ENCODE measurements at places on chromosomes 5 and 9. TPM values are rescaled to one million over a fixed set of nuclear protein-coding genes. Genes with fewer than 3 reads are reported as not detected.

The ABLIM3 gene
- 57.9 TPM for total RNA-seq

The ADAMTS6 gene
- total RNA-seq: 27.2 TPM

The SVEP1 gene
- 0.05 TPM for total RNA-seq

The NTNG2 gene
- total RNA-seq: 0.58 TPM

The MCC gene
- total RNA-seq: 30.2 TPM

The SPATA9 gene
- not detected for total RNA-seq

The SPACA9 gene
- total RNA-seq: 3.2 TPM

The ECM2 gene
- total RNA-seq: not detected

DNA sequence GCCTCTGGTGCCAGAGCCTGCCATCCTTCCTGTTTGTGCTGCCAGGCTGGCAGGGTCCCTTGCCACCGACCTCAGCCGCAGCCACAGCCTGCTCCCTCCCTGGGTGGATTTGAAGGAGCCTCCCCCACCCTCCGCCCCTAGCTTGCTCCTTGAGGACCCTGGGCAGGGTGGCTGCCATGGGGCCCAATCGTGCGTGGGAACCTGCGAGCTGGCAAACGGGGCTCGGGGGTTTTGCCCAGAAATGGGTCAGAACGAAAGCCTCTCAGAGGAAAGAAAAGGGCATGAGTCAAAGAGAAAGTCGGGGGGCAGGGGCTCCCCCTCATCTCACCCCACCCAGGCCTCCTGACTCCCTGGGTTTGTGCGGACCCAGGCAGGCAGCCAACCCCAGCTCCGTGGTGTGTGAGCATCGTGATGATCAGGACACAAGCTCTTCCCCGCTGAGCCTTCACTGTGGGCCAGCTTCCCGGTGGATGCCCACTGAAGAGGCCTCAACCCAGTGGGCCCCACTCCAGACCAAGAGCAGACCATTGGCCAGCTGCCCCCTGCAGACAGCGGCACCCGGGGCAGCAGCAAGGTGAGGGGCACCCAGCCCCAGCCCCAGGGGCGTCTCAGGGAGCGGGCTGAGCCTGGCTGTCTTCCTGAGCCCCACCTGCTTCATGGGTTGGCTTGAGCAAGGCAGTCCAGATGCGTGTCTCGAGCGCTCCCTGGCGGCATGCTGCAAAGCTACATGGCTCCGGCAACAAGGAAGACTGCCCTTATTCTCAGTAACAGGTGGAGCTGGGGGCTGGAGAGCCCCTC, 3.0 kb upstream of the FUT7 start:
- DNase-seq: no peak

GRCh38 chr9:25308549-25308948, 369.7 kb downstream of the TUSC1 start:
- DNase-seq: no peak

DNA sequence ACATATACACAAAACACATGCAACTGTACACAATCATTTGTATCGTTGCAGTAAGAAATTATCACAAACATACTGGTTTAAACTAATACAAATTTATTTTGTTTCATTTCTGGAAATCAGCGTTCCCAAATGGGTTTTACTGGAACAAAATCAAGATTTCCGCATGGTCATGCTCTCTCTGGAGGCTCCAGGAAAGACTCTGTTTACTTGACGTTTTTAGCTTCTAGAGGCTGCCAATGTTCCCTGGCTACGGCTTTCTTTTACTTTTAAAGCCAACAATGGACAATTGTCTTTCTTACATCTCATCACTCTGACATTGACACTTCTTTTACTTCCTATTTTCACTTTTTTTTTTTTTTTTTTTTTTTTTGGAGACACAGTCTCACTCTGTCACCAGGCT, 793.1 kb downstream of the CDH9 start:
- DNase-seq: no peak

GRCh38 chr5:178291969-178292825, 59.6 kb upstream of the PHYKPL start:
- DNase-seq: no peak

- DNase-seq: no peak
Observed at GRCh38 chr5:125125031-125125823, 378.8 kb upstream of the ZNF608 start.

DNA sequence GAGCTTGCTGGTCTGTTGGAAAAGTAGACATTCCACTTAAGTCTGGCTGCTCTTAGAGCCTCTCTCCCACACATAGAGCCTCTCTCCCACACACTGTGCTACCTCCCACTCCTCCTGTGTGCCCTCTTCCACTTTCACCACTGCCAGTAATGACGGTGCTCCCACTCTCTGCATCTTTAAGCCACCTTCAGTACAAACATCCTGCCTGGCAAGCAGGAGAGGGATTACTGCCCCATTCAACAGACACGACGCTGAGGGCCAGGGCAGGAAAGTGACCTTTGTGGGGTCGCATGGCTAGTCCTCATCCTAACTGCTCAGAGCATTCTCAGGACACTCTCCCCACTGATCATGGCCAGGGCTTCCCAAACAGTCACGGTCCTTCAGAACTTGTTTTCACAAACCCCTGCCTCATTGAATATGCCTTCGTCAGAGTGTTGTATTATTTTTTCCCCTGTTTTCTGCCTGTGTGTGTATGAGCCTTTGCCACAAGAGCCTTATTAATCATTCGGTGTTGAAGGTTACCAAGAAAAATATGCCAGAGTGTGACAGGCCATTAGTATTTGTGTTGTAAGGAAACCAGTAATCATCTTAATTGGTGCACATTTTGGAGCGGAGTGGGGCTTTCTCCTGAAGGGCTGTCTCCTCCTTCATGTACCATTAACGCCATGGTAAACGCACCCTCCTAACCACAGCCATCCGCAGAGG, 87.1 kb upstream of the SAP30L start:
- DNase-seq: no peak

DNA sequence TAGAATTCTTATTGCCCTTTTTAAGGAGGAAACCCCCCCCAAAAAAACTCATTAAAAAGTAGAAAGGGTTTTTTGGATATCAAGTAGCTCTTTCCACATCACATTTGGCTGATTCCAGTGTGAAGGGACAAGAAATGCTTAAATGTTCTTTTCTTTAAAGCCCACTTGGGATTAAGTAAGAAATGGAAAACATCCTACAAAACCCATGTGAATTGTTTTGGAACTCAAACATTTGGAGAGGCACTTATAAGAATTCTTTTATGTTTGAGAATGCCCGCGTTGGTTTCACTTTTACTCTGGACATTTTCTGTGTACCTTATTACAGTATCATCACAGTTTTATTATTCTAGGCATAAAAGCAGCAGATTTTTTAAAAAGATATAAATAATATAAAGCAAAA, 301.1 kb upstream of the ACTBL2 start:
- no peak for DNase-seq

DNA sequence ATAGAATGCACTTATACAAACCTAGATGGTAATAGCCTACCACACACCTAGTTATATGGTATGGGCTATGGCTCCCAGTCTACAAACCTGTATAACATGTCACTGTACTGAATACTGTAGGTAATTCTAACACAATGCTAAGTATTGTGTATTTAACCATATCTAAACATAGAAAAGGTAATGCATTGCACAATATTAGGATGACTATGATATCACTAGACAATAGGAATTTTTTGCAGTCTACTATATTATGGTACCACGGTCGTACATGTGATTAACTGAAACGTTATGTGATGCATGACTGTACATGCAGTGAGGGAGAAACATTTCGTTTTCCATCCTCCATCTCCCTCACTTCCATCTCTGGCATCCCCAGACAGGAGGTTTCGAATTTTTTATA, 130.5 kb downstream of the ELAVL2 start:
- DNase-seq: no peak

DNA sequence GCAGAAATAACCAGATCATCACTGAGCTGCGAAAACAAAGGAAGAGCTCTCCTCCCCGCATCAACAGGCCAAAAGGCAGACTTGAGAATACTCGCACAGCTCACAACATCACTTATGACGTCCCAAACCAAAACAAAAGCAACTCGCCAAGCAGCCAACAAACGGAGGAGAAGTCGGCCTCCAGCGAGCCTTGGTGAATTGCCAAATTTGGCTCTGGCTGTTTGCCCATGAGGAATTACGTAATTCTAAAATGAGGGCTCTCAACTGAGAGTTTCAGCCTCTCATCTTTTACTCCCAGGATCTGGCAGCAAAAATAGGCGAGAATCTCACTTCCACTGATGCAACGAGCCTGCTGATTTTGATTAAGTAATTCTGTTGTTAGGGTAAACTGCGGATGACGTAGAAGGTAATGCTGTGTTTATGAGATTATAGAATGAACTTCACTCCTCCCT, 51.7 kb upstream of the SEMA6A start:
- no peak for DNase-seq

DNA sequence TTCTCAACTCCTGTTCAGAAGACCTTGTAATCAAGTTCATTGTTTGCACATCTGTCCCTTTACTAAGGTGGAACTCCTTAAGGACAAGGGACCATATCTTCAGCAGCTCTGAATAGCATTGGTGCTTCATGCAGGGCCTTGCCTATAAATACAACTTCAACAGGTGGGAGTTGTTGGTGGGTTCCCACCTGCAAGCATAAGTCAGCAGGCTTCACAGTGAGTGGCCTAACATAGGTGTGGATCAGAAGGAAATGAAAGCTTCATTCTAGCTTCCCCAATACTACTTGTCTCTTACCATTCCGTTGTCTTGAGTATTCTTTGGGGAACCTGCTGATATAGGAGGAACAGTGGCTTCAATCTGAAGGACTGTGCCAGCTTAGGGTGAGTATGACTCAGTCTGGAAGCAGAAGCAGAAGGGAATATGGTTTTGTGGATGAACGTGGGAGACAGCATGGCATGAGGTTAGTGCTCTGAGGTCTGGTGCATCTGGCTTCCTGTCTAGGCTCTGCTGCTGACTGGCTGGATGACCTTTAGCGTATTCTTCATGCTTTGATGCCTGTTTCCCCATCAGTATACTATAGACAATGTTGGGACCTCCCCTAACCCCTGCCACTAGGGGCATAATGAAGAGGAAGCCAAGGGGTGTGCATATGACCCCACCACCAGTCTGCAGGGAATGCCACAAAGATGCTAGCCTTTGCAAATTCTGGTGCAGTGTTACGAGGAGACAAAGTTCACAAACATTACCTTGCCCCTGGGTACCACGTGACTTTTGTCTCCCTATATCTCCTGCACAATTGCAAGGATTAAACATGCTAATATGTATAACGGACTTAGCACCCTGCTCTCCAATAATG, 192.3 kb downstream of the PALM2AKAP2 start:
- no peak for DNase-seq

DNA sequence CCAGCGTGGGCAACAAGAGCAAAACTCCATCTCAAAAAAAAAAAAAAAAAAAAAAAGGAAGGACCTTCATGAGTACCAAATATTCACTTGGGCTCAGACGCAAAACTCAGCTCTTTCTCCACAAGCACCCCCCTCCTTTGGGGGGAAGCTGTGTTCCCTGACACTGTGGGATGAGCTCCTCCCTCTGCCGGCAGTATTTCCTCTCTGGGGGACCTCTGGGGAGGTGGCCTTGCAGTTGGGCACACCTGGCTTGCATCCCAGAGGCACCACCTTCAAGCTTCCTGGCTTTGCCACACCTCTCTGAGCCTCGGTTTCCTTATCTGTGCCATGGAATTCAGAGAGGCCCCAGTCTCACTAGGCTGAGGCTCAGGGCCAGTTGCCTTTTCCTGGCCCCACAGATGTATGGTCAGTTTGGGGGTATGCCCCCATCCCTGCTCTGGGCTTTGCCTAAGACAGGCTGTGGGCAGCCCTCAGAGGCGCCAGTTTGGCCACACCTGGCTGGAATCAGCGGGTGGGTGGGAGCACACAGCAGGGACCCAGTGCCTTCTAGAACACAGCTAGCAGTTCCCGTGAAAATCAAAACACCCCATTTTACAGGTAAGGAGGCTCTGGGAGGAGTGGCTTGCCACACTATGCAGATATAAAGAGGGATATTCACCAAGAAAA, 157.5 kb upstream of the IER5L start:
- no peak for DNase-seq

DNA sequence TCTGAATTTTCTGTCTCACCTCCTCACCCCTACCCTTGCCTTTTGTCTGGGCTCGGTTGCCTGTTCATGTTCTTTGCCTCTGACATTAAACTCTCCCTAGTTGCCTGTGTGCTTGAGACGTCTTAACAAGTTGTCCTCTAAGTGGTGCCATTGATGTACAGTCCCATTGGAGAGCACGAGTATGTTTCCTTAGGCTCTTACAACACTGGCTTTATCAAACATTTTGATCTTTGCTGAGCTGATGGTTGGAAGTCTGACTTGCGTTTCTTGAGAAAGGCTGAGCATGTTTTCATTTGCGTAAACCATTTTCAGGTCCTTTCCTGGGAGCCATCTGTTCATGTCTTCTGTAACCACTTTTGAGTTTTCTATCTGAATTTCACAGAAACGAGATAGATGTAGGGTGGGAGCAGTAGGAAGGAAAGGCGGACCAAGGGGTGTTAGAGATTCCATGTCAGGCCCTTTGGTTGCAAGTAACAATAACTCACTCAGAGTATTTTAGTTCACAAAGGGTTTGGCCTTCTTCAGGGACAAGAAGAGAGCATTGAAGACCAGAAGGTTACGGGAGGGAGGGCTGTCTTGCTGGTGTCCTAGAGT, 35.4 kb downstream of the OTULIN start:
- DNase-seq: no peak

DNA sequence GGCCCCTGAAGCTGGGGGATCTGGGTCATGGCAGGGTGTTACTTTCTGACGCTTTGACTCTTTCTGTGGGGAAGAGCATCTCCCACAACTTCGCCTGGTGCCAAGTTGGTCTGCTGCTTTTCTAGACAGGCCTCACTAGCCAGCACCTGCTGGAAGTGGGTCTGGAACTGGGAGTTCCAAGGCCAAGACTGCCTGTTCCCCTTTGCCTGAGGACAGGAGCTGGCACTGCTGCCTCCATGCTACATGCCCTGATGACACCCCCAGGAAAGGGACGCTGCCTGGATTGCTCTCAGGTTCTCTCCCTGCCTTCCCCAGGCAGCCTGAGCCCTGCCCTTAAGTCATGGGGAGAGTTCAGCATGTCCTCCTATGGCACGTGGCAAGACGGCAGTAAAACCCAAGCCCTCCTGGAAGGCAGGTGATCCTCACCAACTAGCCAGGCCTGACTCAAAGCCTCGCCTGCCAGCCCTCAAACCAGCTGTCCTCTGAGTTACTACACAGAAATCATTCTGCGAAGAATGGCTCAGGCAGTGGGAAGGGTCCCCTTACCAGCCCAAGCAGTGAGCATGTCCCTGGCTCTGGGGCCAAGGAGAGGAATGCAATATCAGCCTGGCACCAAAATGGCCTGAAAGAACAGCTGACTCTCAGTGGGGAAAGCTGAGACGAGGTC, 35.8 kb downstream of the SEC61B start:
- no peak for DNase-seq

- no peak for DNase-seq
Observed at GRCh38 chr9:114433086-114433485, 45.3 kb upstream of the AKNA start.

Measured in glomerular endothelial cell (primary cell).